ENCODE measurements at places on chromosomes 6 and 20.

DNA sequence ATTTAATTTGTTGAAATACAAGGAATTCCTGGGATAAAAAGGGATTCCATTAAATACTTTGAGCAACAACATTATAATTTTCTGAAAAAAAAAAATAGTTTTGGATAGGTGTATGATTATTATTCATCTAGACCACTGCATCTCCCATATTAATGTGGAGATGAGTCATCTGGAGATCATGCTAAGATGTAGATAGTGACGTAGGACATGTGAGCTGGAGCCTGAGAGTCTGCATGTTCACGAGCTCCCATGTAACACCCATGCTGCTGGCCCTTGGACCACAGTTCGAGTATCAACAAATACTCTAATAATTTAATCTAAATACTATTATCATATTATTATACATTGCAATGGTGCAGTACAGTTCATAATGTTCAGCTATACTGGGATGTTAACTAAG, 91.6 kb downstream of the EPM2A start:
- DNase-seq = no peak

GRCh38 chr6:11747021-11747420, 31.6 kb downstream of the ADTRP start:
- no peak for DNase-seq

- no peak for DNase-seq
Measured at GRCh38 chr6:938271-938905, 245.4 kb upstream of the EXOC2 start.

- DNase-seq = no peak
Measured at GRCh38 chr6:17099401-17100059, 2.3 kb upstream of the STMND1 start.

- DNase-seq = no peak
Measured at GRCh38 chr20:64188682-64189529, 24.7 kb downstream of the MYT1 start.

DNA sequence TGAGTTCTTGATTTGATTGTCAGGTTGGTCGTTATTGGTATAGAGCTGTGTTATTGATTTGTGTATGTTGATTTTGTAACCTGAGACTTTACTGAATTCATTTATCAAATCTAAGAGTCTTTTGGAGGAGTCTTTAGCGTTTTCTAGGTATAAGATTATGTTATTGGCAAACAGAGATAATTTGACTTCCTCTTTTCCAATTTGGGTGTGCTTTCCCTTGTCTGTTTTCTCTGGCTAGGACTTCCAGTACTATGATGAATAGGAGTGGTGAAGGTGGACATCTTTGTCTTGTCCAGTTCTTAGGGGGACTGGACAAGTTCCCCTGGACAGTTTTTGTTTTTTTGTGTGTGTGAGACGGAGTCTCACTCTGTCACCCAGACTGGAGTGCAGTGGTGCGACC, 17.4 kb downstream of the HLA-DOA start:
- no peak for DNase-seq

GRCh38 chr6:16523606-16524379, 237.5 kb downstream of the ATXN1 start:
- no peak for DNase-seq

- DNase-seq = no peak
Measured at GRCh38 chr6:133809406-133809805, 79.5 kb upstream of the TCF21 start.

GRCh38 chr20:47231382-47232039, 125.0 kb downstream of the ZMYND8 start:
- DNase-seq = no peak

DNA sequence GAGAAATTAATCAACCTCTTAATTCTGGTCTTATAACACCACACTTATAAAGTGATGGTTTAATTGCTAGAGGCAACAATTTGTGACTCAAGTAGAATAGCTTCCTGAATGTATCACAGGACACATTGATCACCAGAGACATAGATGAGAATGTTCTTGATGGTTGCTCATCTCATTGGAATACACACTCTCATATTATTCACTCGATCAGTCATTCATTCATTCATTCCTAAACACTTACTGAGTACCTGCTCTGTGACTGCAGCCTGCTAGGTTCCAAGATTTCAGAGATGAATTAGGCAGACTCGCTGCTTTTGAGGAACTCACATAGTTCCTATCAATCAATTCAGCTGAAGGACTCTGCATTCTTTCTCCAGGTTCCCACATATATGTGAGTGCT, 365.1 kb upstream of the SOX4 start:
- no peak for DNase-seq

DNA sequence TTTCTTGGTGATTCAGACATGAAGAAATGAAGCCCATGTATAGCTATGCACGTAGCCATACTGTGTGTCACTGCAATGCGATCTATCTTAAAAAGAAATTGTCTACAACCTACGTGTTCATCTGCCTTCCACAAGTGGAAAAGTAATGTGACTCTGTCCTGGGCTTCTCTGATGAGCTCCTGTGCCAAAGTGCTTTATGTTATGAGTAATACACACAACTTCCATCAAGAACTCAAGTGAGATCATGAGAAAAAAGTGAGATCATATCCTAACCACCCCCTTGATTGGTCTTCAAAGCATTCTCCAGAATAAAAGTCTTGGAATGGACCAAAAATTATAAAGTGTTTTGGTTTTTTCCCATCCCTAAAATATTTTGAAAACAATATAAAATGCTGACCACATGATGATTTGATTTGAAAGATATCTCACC, 114.3 kb downstream of the DST start:
- DNase-seq = no peak

DNA sequence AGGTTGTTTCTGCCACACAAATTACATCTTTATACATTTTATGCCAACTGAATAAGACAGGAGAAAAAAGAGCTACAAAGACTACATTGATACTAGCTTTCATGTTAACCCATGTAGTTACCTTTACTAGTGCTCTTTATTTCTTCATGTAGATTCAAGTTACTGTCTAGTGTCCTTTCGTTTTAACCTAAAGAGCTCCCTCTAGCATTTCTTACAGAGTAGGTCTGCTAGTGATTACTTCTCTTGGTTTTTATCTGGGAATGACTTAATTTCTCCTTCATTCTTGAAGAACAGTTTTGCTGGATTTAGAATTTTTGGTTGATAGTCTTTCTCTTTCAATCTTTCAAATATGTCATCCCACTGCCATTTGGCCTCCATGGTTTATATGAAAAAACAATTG, 21.2 kb upstream of the NOP56 start:
- DNase-seq = no peak

GRCh38 chr20:37935435-37935834, 32.5 kb downstream of the VSTM2L start:
- DNase-seq = no peak

GRCh38 chr6:93498713-93499112, 79.4 kb upstream of the EPHA7 start:
- DNase-seq = no peak

GRCh38 chr6:13432526-13433184, 54.7 kb downstream of the GFOD1 start:
- DNase-seq = no peak

Measured in activated CD4-positive, alpha-beta T cell treated with anti-CD3 and anti-CD28 coated beads for 4 hours (primary cell).